A549 treated with DMSO at 1 μM for 4 hours (cell line): ENCODE measurements at places on chromosomes 3 and 15. TPM values are rescaled to one million over a fixed set of nuclear protein-coding genes. Genes with fewer than 3 reads are reported as not detected.

Gene GPR171
- total RNA-seq, result not detected in 5 replicates

Gene TUSC7
- not detected in 5 replicates for total RNA-seq

Gene FANCD2OS
- not detected in 5 replicates for total RNA-seq

Gene BFSP2
- total RNA-seq, result not detected in 5 replicates

Gene PLIN1
- 0.05 to 0.17 TPM (median 0.08 TPM) in 4 of 5 replicates, not detected in the other for total RNA-seq

Gene DNAJC17
- total RNA-seq, result 20.9 to 26.7 TPM (median 24.3 TPM) in 5 replicates

Gene ZIC4
- not detected in 5 replicates for total RNA-seq
